ENCODE measurements at places on chromosomes 4 and X. TPM values are rescaled to one million over a fixed set of nuclear protein-coding genes. Genes with fewer than 3 reads are reported as not detected.

TMEM150C gene
- 6.5 TPM for total RNA-seq

FAAH2 gene
- not detected for total RNA-seq

ZNF275 gene
- total RNA-seq = 10.5 TPM

XAGE1A gene
- total RNA-seq = not detected

RADX gene
- total RNA-seq = not detected

BBS12 gene
- total RNA-seq = 2.5 TPM

RP2 gene
- 12.6 TPM for total RNA-seq

PDGFRA gene
- 240 TPM for total RNA-seq

ELMOD2 gene
- total RNA-seq = 34.5 TPM

NXF2 gene
- not detected for total RNA-seq

FABP2 gene
- total RNA-seq = not detected

PPEF2 gene
- total RNA-seq = not detected

TET2 gene
- 6.5 TPM for total RNA-seq

STK26 gene
- 3.6 TPM for total RNA-seq

F11 gene
- not detected for total RNA-seq

GLUD2 gene
- total RNA-seq = 0.90 TPM

CSN1S1 gene
- not detected for total RNA-seq

TASL gene
- not detected for total RNA-seq

Measured in cardiac atrium fibroblast (primary cell).